Mesothelial cell of epicardium (in vitro differentiated cells): ENCODE measurements at places on chromosomes 13 and 19. TPM values are rescaled to one million over a fixed set of nuclear protein-coding genes. Genes with fewer than 3 reads are reported as not detected.

MTIF3 gene
- total RNA-seq = 39.1 to 41.1 TPM (median 40.4 TPM) in 3 replicates

GRCh38 chr13:32639502-32640105 lies 53.4 kb downstream of the PDS5B start:
- no peak for DNase-seq

DACT3 gene
- 48.4 to 50.4 TPM (median 48.8 TPM) in 3 replicates for total RNA-seq

RBM26 gene
- total RNA-seq = 82.0 to 87.3 TPM (median 84.9 TPM) in 3 replicates

CGB1 gene
- 2.2 TPM in 1 of 3 replicates, not detected in the others for total RNA-seq
